Activated CD4-positive, alpha-beta memory T cell treated with anti-CD3 and anti-CD28 coated beads, Interleukin-2, amount 10 ng/mL, durations not matched to agents 7 days and 5 days (primary cell): ENCODE measurements at places on chromosomes 5 and 9. TPM values are rescaled to one million over a fixed set of nuclear protein-coding genes. Genes with fewer than 3 reads are reported as not detected.
A peak's percentile ranks its signal among the peaks of the same experiment; 100 is the strongest.

- H3K36me3 ChIP-seq = peaks cover 6% of the 10 kb centered on the region
- H3K27me3 ChIP-seq = no peaks in the 10 kb centered on the region
- DNase-seq = no peak
- peaks cover 6% of the 10 kb centered on the region for H3K4me1 ChIP-seq
- no peak overlapping the region for H3K4me3 ChIP-seq
Measured at GRCh38 chr5:40046792-40047191, 622.0 kb upstream of the DAB2 start.

- H3K27ac ChIP-seq = no peak overlapping the region
- no peak overlapping the region for H3K4me3 ChIP-seq
- H3K27me3 ChIP-seq = no peaks in the 10 kb centered on the region
- DNase-seq = no peak
- H3K4me1 ChIP-seq = no peaks in the 10 kb centered on the region
- no peaks in the 10 kb centered on the region for H3K36me3 ChIP-seq
Measured at GRCh38 chr9:107734256-107735013, 244.9 kb upstream of the KLF4 start.

DNA sequence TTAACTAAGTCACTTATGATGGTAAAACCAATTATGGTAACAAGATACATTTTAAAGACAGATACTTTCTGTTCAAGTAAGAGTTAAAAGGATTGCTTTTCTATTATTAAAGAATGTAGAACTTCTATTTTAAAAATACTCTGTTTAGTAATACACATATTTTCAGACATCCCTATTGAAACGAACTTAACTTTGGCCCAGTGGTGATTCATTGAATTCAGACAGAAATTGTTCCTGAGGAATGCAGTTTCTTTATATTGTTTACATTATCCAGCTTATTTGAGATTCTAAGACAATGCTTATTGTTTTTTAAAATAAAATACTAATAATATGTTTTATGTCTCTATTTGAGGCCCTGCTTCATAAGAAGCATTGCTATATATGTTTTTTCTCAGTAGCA lies 816.4 kb downstream of the SEMA5A start:
- no peak for DNase-seq
- H3K4me3 ChIP-seq = no peak overlapping the region
- H3K36me3 ChIP-seq = no peaks in the 10 kb centered on the region
- no peaks in the 10 kb centered on the region for H3K4me1 ChIP-seq
- no peaks in the 10 kb centered on the region for H3K27me3 ChIP-seq

GRCh38 chr9:127147251-127147650 lies 24.8 kb upstream of the ANGPTL2 start:
- H3K27ac ChIP-seq = no peak overlapping the region
- no peak for DNase-seq
- no peaks in the 10 kb centered on the region for H3K4me1 ChIP-seq
- H3K36me3 ChIP-seq = no peaks in the 10 kb centered on the region
- no peak overlapping the region for H3K4me3 ChIP-seq
- H3K27me3 ChIP-seq = peaks cover 25% of the 10 kb centered on the region

DNA sequence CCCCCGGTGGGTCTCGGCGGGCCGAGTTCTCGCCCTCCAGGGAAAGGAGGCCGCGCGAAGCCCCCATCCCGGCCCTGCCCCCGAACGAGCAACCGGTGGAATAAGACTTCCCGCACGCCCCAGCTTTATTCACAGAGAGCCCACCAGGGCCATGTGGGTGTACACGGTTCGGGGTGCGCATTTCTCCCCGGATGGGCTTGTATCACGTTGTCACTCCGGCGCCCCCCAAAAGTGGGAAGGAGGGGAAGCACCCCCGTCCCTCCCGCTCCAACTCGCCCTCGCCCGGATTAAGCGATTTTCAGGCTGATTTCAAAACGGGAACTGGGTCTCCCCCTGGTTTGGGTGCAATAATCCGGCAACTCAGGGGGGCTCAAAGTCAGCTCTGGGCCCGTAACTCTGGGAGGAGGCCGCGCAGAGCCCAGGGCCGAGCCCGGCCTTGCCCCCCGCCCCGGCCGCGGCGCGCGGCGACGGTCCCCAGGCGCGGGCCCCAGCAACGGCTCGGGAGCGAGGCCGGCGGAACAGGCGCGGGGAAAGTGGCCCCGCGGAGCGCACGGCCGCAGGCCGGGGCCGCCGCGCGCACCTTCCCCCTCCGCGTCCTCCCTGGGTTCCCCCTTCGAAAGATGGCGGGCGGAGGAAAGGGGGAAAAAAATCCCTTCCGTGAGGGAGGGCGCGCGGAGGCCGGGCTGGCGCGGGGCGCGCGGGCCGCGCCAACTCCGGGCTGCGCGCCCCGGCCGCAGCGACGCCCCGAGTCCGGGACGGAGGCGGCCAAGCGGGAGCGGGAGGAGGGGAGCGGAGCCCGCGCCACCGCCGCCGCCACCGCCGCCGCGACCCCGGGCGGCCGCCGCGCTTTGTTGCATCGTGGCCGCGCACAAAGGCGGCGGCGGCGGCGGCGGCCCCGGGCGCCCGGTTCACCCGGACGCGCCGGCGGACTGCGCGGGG lies 644 bp downstream of the BRD3 start:
- peaks cover 20% of the 10 kb centered on the region for H3K27me3 ChIP-seq
- H3K4me3 ChIP-seq = peak overlapping the region; percentile 81
- H3K36me3 ChIP-seq = no peaks in the 10 kb centered on the region
- H3K27ac ChIP-seq = peak overlapping the region; percentile 58
- peaks cover 22% of the 10 kb centered on the region for H3K4me1 ChIP-seq

The GRM6 gene
- total RNA-seq = not detected

The SV2C gene
- total RNA-seq = 0.33 TPM

The PCDHGA8 gene
- not detected for total RNA-seq

The OCLN gene
- total RNA-seq = 1.2 TPM
